NCI-H460 (cell line): ENCODE measurements at places on chromosomes 7 and 10. TPM values are rescaled to one million over a fixed set of nuclear protein-coding genes. Genes with fewer than 3 reads are reported as not detected.

GRCh38 chr10:11595395-11595692 is 16.1 kb downstream of the USP6NL start:
- DNase-seq, result no peak

GRCh38 chr7:100799037-100799896 is 28.1 kb downstream of the EPHB4 start:
- peak; percentile 71 for DNase-seq

DNA sequence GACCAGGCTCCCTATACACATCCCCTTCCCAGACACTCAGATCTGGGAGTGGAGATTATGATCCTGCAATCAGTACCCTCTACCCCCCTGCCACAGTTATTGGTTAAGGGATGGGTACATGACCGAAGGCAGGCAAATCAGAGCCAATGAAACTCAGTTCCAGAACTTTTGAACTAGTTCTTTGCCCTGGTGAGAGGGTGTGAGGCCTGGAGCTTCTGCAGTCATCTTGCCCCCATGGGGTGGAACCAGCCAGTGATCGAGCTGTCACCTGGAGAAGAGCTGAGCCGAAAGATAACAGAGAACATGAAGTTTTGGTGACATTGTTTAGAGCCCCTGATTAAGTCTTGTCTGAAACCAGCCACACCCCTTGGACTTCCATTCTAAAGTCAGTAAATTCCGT is 88.2 kb upstream of the DUSP5 start:
- DNase-seq, result no peak

- DNase-seq, result no peak
These were observed 15.8 kb downstream of the GOLGA7B start for GRCh38 chr10:97865488-97865887.

SPDYE18 gene
- total RNA-seq, result 0.40 TPM in 1 of 2 replicates, not detected in the other
